OCI-M1 (cell line): ENCODE measurements at places on chromosomes 1 and 21.

DNA sequence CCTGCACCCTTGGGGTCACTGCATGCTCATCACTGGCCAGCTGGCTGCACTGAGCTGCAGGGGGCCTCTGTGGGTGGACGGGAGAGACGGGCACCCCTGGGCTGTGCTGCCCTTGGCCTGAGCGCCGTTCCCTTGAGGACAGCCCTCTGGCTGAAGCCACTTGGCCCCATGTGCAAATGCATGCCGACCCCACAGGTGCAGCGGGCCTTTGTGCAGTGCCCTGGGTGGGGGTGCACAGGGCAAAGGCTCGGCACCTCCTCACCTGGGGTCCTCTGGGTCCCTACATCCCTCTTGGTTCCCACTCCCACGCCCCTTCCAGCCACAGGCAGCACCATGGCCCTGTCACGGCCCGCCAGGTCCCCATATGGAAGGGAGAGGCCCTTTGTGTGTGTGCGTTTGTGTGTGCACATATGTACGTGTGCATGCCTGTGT, 41.3 kb downstream of the COQ8A start:
- no peak for DNase-seq

- DNase-seq, result no peak
Observed at GRCh38 chr21:40002978-40003377, 135.7 kb downstream of the PCP4 start.

DNA sequence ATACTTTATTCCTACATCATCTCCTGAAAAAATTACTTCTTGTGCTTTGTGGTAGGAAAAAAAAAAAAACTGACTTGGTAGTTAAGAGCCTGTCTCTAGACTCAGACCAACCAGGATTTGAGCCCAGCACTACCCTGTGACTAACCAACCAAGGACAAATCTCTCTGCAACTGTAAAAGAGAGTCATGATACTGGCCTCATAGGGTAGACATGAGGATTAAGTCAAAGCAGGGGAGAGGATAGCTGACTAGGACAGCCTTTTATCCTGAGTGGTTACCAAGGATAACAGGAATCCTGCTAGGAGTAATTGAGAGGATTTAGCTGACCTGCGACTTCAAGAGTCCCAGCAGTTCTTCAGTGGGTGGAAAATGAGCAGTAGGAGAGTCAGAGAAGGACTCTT, 112.8 kb downstream of the C1orf21 start:
- DNase-seq, result no peak

GRCh38 chr1:225777058-225777582, 506 bp upstream of the SRP9 start:
- DNase-seq, result no peak

DNA sequence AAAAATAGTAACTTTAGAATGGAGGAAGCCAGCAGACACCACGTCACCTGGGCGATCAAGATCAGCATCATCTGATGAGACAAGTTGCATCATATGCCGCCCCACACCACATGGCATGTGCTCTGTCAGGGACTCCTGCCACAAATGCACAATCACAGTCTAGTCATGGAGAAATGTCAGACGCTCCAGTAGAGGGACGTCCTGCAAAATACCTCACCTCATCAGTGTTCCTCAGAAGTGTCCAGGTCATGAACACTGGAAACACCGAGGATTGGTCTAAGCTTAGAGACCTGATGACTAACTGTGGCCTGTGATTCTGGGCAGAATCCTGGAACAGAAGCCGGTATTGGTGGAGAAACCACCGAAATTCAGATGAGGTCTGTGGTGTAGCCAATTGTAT, 14.3 kb downstream of the ADARB1 start:
- no peak for DNase-seq
